Fibroblast of skin of right quadriceps (primary cell): ENCODE measurements at places on chromosomes 16 and 17.

GRCh38 chr17:77686903-77687302, 271.6 kb upstream of the TNRC6C start:
- DNase-seq: no peak

- no peak for DNase-seq
Measured at GRCh38 chr17:82564241-82564640, 44.7 kb downstream of the FOXK2 start.

DNA sequence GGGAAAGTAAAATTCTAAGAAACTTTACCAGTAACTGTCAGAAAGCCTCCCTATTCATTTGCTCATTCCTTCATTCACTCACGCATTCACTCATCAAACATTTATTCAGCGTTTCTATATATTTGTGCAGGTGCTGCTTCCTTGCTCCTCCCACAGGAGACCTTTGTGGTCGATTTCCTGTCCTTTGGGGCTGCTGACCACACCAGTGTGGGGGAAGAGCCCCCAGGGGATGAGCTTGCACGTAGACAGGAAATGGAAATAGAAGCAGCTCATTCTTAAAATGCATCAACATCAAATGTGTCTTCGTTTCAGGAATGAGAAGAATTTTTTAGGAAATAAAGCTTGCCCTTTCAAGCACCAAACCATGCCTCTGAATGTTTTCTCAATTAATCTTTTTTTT, 9.6 kb downstream of the PIK3R6 start:
- peak; percentile 85 for DNase-seq

- peak; percentile 42 for DNase-seq
Measured at GRCh38 chr17:17849845-17850373, 13.1 kb upstream of the SREBF1 start.

- peak; percentile 52 for DNase-seq
Measured at GRCh38 chr16:88650749-88651275, at the start of gene CYBA. Gene CYBA, minus strand, starts transcription at chr16:88651053. Its CDS starts 40 bp downstream, at chr16:88651013.
